ENCODE measurements at places on chromosomes 7 and 10. TPM values are rescaled to one million over a fixed set of nuclear protein-coding genes. Genes with fewer than 3 reads are reported as not detected.

ENTPD7 gene
- total RNA-seq: 22.0 TPM

SERPINE1 gene
- 237 TPM for total RNA-seq

PHKG1 gene
- 0.33 TPM for total RNA-seq

UNCX gene
- total RNA-seq: not detected

MXI1 gene
- total RNA-seq: 17.0 TPM

CNNM2 gene
- total RNA-seq: 4.5 TPM

CLCN1 gene
- total RNA-seq: not detected

LBX1 gene
- total RNA-seq: not detected

GRID2IP gene
- not detected for total RNA-seq

SLC13A4 gene
- not detected for total RNA-seq

ZKSCAN1 gene
- total RNA-seq: 42.7 TPM
